ENCODE measurements at places on chromosomes 13 and 19.

- DNase-seq: no peak
Measured at GRCh38 chr13:55617241-55617640, 1523.5 kb upstream of the PRR20A start.

GRCh38 chr19:4391701-4392483 is 8.5 kb downstream of the SH3GL1 start:
- no peak for DNase-seq

DNA sequence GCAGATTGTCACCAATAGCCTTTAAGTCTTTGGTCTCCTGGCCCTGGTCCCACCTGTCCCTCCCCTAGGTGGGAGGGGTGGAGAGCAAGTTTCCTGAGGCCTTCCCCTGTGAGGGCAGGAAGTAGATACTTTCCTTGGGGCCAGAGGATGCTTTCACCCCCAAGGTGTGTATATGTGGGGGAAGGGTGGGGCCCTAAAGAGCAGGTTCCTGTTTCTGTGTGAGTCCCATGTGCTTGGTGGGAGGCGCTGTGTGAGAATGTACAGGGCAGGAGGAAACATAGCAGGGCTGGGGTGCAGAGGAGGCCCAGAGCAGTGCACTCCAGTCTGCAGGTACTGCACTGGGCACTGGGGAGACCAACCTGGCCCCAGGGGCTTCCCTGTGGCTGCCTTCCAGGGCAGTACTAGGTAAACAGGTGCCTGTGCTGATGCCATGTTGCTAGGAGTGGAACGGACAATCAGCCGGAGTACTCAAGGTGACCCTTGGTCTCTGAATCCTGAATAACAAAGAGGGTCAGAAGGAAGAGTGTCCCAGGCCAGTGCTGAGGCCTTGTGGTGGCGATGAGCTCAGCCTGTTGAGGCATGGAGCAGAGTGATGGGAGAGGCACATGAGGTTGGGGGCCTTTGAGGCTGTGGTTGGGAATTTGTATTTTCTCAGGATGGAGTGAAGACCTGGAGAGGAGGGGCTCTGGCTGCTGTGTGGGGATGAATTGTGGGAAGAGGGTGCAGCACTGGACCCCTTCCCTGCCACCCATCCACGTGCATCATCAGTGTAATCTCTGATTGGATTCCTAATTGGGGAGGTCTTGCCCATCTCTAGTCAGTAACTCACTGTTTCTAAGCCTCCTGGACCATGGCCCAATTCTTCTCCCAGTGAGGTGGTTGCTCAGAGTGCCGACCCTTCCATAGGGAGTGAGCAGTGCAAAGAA is 5.1 kb downstream of the EGLN2 start:
- DNase-seq: peak; percentile 46

GRCh38 chr19:28372576-28373247 is 840.2 kb downstream of the UQCRFS1 start:
- DNase-seq: no peak

DNA sequence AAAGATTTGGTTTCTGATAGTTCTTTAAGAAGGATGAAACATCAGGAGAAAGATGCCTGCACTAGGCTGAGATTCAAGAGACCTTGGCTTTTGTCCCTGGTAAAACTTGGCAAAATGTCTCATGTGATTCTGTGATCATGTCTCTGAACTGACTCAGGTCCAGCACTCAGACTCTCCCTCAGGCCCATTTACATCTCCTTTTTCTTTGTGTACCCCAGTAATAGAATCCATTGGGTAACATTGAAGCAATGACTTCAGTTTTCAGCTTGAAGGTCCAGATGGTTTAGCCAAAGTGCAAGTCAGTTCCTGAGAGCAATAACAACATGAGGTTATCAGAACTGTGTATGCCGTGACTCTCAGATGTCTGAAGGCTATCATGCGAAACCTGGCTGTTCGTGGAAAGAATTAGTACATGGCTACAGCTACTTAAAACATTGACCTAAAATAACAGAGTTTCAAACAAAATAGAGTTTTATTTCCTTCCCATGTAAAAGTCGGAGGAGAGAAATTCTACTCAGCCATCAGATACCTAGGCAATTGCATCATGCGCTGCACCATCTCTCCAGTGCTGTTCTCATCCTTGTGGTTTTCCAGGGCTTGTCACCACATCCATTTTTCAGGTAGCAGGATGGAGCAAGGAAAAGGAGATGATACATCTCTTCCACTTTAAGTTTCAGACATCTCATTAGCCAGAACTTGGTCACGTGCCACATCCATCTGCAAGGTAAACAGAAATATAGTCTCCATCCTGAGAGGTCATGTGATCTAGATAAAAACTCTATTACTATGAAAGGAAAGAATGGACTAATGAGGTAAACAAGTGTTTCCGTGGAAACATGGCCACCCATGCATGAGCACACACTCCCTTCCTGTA is 117.3 kb downstream of the POSTN start:
- no peak for DNase-seq

DNA sequence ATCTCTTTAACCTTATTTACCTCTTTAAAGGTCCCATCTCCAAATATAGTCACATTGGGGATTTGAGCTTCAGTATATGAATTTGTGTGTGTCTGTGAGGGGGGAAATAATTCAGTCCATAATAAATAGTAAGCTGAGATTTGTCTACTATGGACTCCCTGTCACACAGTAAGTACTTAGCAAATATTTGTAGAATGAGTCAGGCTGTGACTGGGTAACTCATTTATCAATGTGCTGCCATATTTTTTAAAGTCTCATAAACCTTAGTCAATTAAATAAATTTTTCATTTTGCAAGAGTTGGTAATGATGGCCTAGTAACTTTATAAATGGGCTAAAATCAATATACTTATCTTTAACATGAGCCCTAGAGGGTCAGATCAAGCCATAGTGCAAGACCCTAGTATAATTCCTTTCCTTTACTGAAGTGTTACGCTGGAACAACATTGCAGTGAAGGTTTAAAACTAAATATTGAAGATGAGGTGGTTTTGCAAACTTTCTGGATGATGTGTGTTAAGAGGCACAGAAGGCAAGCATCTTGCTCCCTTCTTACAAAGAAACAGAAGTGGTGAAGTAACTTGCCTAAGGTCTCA is 305.1 kb downstream of the KCNRG start:
- no peak for DNase-seq

DNA sequence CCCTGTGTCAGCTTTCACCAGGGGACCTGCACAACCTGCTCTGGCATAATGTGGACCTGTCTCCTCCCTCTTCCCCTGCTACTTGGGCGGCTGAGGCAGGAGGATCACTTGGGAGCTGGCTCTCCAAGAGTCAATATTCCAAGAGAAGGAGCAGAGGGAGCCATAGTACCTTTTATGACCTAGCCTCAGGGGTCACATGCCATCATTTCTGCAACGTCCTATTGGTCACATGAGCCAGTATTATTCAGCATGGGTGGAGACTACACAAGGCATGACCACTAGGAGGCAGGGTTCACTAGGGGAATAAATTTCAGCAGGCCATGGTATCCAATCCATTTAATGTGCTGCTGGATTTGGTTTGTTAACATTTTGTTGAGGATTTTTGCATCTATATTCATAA is 12.0 kb upstream of the SHFL start:
- DNase-seq: peak; percentile 36

GRCh38 chr19:33260628-33261418 is 35.2 kb upstream of the SLC7A10 start:
- DNase-seq: no peak

Measured in stimulated activated CD4-positive, alpha-beta T cell treated with anti-CD3 and anti-CD28 coated beads, Interleukin-4, amount 100 ng/mL, for 1 hour (primary cell).